ENCODE measurements at places on chromosomes 6 and 20.

GRCh38 chr20:11170565-11170964 lies 496.8 kb upstream of the JAG1 start:
- DNase-seq, result no peak

- DNase-seq, result no peak
Measured at GRCh38 chr6:135703007-135703406, 148.5 kb upstream of the PDE7B start.

GRCh38 chr20:37274851-37275524 lies 13.4 kb upstream of the GHRH start:
- no peak for DNase-seq

DNA sequence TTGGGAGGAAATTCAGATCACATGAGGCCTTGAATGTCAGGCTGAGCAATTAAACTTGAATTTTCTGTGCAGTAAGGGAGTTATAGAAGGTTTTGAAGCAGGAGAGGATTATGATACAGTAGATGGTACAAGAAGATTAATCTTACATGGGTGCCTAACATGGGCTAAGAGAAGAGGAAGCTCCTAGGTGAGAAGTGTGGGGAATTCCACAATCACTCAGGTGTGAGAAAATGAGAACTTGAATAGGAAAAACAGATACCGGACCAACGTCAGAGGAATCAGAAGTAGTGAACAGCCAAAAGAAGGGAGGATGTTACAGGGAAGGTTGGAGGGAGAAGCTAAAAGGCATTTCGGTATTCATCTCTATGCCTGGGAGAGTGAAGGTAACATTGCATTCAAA lies 250.7 kb upstream of the SLC35B3 start:
- no peak for DNase-seq

DNA sequence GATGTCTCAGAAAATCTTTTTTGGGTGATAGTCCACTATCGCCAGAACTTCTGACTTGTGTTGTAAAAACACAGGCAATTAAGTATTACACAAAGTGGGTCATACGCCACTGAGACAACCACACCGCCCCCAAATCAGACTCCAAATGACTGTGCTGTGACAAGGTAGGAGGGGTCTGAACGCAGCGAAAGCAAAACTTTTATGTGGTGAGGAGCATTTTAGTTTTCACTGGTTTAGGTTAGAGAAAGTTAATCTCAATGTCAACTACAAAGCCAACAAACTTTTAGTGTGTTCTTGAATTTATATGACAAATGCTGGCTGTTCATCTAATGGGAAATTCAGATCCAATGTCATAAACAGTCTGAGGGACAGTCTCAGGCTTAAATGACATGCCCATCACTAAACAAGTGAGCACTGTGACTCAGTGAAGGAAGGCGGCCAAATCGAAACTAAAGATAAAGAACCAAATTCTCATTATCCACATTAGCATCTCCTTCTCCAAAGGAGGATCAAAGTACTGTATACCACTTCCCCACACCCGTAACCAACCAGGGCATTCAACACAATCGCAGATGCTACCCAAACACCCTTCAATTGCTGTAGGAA lies 186.7 kb downstream of the GJA10 start:
- no peak for DNase-seq

Measured in ecto neural progenitor cell (in vitro differentiated cells).